ENCODE measurements at places on chromosomes 7 and 10.

GRCh38 chr10:107915215-107915610, 750.7 kb upstream of the SORCS1 start:
- DNase-seq = no peak

GRCh38 chr7:73977619-73978618, 50.1 kb upstream of the ELN start:
- no peak for DNase-seq

GRCh38 chr10:6490614-6491013, 89.5 kb downstream of the PRKCQ start:
- DNase-seq = no peak

GRCh38 chr10:76582531-76582930, 1055.1 kb downstream of the KCNMA1 start:
- no peak for DNase-seq

GRCh38 chr10:51687296-51687695, 12.1 kb downstream of the CSTF2T start:
- no peak for DNase-seq

GRCh38 chr10:36630267-36630666, 495.1 kb upstream of the ANKRD30A start:
- no peak for DNase-seq

DNA sequence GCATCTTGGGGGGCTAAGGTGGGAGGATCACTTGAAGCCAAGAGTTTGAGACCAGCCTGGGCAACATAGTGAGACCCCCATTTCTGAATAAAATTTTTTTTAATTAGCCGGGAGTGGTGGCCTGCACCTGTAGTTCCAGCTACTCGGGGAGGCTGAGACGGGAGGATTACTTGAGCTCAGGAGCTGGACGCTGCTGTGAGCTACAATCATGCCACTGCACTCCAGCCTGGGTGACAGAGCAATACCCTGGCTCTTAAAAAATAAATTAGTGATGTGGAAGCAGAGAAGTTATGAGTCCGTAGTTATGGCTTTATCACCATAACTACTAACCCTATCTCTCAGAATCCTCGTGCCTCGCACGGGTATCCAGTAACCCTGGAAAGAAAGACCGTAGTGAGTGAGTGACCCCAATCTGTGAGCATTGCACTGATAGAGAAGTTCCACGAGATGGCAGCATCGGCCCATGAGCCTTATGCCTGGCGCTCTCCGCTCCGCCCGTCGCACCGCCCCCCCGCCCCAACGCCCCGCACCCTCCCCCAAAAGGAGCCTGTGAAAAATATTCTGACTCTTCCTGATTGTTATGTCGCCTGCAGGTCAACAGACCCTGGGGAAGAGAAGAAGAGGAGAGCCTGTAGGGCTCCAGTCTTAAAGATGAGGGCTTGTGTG, 4.9 kb upstream of the SLC29A3 start:
- DNase-seq = peak; percentile 34

DNA sequence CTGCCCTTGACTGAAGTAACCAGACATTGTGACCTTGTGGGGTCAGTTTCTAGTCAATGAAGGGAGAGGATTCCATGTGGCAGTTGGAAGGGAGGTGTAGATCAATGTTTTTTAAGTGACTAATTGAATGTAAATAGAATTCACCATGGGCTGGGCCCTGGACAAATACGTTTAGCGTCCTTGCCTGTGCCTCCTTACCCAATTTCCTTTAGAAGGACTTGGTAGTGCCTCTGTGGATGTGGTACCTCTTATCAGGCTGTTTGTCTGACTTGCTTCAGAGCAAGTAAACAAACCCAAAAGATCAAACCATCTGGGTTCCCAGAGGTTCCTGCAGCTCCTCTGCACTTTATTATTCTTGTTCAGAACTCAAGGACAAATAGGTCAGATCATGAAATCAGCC, 4.3 kb upstream of the KAT6B start:
- no peak for DNase-seq

DNA sequence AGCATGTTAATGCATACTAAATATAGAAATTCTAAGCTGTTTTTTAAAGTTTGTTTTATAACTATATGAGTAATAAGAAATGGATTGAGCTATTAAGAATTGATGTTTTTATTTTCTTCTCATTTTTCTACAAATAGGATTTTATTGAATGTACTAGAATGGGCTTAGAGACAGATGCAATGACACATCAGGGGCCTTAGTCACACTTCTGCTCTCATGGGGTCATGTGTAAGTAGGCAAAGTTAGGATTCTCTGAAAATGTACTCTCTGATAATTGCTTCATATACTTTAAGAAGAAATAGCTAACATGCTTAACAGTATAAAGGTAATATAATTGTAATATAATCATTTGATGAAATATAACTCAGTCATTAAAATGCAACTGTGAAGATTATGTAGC, 154.6 kb downstream of the ZNF438 start:
- no peak for DNase-seq

DNA sequence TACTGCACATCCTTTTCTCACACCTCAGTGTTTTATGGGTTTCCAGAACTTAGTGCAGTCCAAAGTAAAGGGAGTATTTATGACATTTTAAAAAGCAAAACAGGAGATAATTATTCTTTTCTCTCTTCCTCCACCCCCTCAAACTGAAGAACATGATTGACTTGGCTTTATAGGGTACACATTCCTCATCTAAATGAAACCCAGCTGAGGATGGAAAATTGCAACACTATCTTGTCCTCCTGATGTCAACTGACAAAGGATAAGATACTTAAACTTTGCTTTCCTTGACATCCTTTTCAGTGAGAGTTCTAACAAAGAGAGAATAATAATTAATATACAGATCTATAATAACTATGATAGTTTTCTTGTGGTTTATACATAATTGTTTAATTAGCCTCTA, 299.1 kb downstream of the BBS9 start:
- DNase-seq = no peak

DNA sequence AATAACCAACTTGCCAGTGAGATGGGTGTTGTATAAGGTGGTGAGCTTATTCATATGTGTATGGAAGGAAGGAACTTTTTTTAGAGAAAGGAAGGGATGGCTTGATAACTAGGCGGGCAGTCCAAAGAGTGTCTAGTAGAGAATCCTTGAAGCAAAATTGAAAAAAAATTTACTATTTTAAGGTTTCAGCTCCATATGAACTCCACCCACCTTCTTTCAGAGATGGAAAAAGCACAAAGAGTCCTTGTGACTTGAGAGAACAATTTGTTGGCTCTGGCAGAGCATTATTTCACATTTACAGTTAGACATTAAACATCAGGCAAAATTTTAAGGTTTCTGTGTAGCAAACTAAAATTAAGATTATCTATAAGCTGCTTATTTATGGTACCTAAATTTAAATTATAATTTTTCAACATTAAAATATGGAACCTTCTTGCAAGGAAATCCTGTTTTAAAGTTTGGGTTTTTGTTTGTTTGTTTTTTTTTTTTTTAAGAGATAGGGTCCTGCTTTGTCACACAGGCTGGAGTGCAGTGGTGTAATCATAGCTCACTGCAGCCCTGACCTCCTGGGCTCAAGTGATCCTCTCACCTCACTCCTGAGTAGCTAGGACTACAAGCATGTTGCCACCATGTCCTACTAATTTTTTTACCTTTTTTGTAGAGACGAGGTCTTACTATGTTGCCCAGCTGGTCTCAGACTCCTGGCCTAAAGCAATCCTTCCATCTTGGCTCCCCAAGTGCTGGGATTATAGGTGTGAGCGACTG, 12.2 kb downstream of the PTPN12 start:
- DNase-seq = no peak

DNA sequence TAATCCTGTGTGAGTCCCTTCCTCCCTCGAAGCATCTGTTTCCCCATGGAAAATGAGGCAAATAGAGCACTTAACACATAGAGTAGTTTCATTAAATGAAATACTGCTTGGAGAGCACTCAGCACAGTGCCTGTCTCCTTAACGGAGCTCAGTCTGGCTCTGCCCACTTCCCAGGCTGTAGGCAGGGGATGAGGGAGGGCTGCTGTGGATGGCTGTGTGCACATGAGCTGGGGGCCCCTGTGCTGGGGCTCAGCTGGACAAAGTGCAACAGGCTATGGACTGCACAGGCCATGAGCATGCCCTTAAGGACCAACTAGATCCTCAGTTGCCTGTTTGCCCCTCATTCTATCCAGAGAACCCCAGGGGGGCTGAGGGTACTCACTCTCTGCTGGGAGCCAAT, 14.5 kb downstream of the ZCCHC24 start:
- DNase-seq = no peak

GRCh38 chr10:97013568-97013967, 172.2 kb downstream of the SLIT1 start:
- no peak for DNase-seq

DNA sequence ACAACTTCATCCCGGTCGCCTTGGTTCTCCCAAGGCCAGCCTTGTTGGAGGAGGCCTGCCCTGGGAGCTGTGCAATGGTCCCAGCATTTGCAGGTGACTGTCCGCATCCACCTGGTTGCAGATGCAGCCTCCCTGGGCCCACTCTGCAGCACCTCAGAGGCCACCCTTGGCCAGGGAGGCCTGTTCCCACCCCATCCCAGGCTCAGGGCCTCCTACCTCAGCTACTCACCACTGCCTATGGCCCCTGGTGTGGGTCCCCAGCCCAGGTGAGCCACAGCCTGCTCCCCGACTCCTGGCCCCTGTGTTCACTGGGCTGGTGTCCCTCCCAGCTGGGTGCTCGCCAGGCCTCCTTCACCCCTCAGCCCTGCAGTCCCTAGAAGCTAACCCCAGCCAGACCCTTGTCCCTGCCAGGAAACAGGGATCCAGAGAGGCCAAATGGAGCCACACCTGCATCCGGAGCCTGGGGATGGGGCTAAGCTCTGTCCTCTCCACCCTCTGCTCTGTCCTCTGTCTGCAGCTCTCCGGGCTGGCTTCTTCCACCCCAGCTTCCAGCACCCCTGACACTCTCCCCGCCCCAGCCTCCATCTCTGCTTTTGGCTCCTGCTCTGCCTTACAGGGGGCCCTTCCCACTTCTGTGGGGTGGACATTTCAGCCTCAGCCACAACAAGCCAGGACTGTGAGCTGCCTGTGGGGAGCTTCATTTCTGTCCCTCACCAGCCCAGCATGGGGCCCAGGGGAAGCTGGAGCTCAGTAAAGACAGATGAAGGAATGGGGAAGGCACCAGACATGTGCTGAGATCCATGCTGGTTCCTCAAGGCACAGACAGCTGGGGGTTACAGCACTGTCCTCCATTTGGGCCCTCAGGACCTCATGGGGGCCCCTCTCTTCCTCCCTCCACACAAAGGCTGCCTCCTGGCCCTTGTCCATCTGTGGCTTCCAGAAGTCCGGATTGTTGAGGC, 35.6 kb upstream of the ANTXRL start:
- no peak for DNase-seq

DNA sequence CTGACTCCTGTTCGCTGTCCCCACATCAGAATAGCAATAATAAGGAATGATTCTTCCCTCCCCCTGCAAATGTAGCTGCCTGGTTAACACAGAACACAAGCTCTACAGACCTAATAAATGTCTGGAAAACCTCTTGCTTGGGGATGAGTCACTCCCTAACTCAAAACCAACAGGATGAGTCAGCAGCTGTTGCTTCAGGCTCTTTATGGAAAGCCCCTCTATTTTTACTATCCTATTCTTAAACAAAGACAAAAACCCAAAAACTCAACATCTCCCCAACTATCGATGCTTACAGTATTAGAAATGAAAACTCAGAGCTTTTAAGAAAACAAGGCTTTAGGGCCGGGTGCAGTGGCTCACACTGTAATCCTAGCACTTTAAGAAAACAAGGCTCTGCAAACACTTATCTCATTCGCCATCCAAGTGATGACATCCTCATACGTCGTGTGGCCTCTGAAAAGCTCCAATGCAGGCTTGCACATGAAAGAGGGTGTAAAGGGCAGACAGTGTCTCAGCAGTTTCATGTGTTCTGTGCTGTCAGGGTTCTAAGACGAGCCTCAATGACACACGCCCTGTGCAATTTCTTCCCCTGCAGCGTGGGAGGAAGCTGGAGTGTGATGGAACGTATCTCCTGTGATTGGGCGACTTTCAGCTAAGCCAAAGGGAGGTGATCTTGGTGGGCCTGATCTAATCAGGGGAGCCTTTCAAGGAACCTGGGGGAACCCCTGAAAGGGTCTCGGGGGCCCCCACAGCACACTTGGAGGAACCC, 70.1 kb downstream of the AMZ1 start:
- peak; percentile 65 for DNase-seq

GRCh38 chr10:42973870-42974692, 102.8 kb upstream of the RET start:
- no peak for DNase-seq

DNA sequence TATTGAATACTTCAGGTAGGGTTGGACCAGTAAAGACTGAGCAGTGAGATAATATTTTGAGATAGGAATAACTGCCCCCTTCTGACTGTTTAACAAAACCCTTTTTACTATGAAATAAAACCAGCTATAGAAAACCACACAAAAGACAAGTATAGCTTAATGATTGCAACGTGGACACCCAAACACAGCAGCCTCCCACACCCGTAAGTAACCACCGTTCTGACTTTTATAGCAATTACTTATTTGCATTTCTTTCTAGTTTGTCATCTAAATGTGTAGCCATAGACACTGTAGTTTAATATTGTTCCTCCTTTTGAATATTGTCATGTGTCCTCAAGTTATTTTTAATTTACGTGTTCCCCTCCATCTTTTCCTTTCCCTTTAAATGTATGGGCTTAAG, 42.9 kb upstream of the SYPL1 start:
- no peak for DNase-seq

GRCh38 chr10:30359373-30360206, 10.5 kb upstream of the MTPAP start:
- peak; percentile 36 for DNase-seq

DNA sequence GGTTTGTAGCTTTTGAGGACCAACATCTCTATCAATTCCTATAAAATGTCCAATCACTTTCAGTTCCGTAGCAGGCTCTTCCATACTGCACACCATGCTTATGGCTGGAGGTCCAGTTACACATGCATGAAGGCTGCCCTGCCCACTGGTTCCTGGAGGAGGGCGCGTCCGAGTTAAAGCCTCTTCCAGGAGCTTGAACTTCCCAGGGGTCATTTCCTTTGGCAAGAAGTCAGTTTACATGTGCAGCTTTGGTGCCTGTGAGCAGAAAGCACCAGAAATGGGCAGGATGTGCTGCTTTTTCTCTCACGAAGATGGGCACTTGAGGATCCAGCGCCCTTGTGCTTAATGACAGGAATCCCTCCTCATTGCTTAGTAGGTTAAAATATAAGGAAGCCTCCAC, 17.6 kb upstream of the PHYH start:
- no peak for DNase-seq

DNA sequence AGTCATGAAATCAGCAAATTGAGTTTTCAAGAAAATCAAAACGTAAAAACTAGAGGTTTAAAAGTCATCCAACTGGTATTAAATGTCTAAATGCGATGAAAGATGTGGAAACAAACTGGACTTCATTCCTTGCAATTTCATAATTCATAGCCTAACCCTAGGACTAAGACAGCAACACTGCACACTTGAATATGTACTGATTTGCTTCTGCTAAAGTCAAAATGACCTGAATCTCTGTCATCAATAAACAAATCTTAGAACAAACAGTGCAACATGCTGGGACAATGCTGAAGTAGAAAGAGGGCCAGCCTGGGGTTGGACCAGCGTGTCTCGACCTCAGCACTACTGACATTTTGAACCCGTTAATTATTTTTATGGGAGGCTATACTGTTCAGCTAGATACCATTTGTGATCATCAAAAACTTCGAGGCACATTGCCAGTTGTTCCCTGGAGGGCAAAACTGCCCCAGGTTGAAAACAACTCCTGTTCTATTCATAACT, 47.1 kb downstream of the MYOF start:
- no peak for DNase-seq

- DNase-seq = no peak
Measured at GRCh38 chr10:98293550-98294269, 25.7 kb upstream of the LOXL4 start.
